ENCODE measurements at places on chromosomes 1 and 21.

- no peak for DNase-seq
These were observed 68.0 kb downstream of the PDE9A start for GRCh38 chr21:42721341-42721824.

- DNase-seq: peak; percentile 72
These were observed at the start of gene CASZ1 for GRCh38 chr1:10796029-10796944. TSS of gene CASZ1 (minus strand) at chr1:10796646. CDS start at chr1:10693889, 102,757 bp downstream.

DNA sequence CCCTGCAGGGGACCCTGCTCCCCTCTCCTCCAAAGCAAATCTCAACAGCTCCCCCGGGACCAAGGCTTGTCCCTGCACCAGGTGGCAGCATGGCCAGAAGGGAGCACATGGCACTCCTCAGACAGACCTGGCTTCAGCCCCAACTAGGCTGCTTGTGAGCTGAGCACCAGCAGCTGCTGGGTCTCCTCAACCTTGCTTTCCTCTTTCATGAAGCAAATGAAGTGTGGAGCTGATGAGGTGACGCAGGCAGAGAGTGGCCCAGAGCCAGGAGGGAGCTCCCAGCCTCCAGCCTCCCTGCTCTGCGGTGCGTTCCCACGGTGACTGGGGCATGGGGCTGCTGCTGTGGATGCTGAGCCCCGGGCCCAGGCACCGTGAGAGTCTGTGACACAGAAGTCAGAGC, 34.0 kb downstream of the MEGF6 start:
- DNase-seq: no peak

GRCh38 chr1:246724016-246724730, at the start of gene SCCPDH:
TSS of gene SCCPDH (plus strand) at chr1:246724409. CDS start at chr1:246724423, 14 bp downstream.
- no peak for DNase-seq

DNA sequence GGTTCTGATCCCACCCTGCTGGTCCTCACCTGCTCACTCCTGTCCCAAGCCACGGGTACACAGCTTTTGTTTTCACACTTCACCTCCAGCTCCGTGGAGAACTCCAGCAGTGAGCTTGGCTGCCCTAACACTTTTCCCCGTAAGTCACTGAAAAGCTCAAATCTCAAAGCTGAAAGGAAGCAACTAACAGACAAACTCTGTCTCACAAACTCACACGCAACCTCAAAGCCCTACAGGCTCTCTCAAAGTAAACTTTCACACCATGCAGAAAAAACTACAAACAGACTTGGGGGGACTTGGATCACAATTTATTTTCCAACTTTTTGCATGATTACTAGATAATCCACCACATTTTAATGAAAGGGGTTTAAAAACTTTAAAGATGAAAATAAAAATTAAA, 88.3 kb downstream of the AK5 start:
- DNase-seq: no peak

GRCh38 chr1:31372751-31373055, 173 bp downstream of the FABP3 start:
- no peak for DNase-seq

DNA sequence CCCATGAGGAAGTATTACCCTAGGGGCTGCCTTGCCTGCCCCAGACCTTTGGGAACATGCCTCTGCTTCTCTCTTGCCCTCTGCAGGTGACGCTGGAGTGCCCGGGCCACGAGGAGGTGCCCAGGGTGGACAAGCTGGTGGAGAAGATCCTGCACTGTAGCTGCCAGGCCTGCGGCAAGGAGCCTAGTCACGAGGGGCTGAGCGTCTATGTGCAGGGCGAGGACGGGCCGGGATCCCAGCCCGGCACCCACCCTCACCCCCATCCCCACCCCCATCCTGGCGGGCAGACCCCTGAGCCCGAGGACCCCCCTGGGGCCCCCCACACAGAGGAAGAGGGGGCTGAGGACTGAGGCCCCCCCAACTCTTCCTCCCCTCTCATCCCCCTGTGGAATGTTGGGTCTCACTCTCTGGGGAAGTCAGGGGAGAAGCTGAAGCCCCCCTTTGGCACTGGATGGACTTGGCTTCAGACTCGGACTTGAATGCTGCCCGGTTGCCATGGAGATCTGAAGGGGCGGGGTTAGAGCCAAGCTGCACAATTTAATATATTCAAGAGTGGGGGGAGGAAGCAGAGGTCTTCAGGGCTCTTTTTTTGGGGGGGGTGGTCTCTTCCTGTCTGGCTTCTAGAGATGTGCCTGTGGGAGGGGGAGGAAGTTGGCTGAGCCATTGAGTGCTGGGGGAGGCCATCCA, 7.8 kb upstream of the HTR6 start:
- no peak for DNase-seq

DNA sequence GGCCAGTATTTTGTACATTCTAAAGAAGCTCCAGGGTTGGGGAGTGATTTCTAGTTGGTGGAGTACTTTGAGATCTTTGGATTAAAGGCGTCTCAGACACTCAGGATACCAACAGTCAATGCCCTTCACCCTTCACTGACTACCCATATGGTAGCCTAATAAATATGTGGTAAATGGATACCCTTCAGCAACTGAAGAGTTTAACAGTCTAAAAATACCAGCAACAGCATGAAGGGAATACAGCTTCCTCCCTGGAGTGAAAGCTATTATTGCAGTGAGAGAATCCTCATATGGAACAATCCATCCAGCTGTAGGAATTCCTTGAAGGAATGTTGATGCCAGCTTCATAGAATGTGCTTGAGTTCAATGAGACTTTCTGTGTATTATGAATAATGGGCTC, 26.8 kb downstream of the DNAJC11 start:
- DNase-seq: no peak

DNA sequence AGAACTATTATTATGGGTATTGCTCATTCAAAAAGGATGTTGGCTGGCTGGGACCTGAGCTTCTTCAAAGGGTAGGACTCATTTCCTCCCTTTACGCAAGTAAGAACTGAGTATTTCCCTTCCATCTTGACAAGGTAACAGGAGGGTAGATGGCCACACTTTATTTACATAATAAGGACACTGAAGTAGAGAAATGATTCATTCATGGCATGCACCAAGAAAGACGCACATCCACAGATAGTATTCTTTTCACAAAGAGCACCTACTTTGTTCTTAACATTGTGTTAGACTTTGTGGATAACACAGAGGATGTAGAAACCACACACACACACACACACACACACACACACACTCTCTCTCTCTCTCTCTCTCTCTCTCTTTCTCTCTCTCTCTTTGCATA, 82.9 kb downstream of the FAM78B start:
- DNase-seq: no peak

- DNase-seq: no peak
These were observed 120.2 kb downstream of the TLR5 start for GRCh38 chr1:223022641-223023473.

- no peak for DNase-seq
These were observed 47.5 kb upstream of the A3GALT2 start for GRCh38 chr1:33368431-33368830.

DNA sequence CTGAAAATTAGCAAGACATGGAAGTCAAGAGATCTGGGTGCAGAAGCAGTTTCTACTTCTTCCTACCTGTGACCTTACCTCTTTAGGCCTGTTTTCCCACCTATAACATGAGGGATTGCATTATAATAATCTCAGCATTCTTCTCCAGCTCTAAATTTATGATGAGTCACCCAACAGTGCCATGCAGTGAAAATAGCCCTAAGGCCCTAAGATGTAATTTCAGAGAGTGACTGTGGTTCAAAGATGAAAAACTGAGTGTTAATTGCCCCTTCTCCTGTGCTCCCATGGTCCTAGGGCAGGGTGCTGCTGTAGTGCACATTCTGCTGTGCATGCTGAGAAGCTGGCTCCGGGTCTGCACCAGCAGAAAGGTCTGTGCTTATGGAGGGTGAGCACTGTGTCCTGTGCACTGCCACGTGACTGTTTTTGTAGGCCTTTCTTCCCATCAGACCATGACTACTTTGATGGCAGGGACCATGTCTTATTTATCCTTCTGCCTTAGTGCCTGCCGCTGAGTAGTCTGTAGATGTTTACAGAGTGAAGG, 29.7 kb downstream of the JUN start:
- no peak for DNase-seq

Measured in NCI-H2029 treated with DMSO at 0.1 percent for 48 hours (cell line).